ENCODE measurements at places on chromosomes 5 and 9.

GRCh38 chr9:73284377-73284776 is 132.7 kb downstream of the ANXA1 start:
- DNase-seq = no peak

GRCh38 chr9:12849486-12850003 is 74.7 kb downstream of the LURAP1L start:
- no peak for DNase-seq

- no peak for DNase-seq
Measured at GRCh38 chr9:6557883-6558616, 87.5 kb downstream of the GLDC start.

DNA sequence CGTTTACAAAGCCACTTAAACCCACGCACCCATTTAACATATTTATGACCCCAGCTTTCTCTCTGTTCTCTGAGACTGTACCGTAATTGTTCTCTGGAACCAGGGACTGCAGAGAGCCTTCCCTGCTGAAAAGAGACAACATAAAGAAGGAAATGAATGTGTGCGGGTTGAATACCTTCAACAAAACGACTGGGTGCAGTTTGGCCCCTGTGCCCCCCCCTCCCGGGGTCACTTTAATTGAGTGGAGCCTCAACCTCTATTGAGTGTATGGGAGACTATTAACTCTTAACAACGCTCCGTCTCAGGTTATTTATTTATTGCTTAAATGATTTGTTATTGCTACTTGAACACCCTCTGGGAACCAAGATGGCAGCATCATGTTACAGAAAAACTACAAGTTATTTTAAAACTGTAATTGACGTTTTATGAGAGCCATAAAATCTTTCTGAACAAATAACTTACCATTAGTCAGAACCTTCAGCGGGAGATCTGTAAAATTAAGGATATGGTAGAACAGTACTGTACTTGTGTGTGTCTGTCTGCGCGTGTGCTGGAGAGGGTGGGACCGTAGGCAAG is 70.6 kb downstream of the GAS1 start:
- DNase-seq = no peak

GRCh38 chr9:72839085-72839484 is 113.8 kb downstream of the ALDH1A1 start:
- no peak for DNase-seq

- DNase-seq = no peak
Measured at GRCh38 chr9:132169672-132170392, 8.0 kb downstream of the NTNG2 start.

GRCh38 chr5:10511741-10512640 is 51.9 kb upstream of the ANKRD33B start:
- DNase-seq = no peak

DNA sequence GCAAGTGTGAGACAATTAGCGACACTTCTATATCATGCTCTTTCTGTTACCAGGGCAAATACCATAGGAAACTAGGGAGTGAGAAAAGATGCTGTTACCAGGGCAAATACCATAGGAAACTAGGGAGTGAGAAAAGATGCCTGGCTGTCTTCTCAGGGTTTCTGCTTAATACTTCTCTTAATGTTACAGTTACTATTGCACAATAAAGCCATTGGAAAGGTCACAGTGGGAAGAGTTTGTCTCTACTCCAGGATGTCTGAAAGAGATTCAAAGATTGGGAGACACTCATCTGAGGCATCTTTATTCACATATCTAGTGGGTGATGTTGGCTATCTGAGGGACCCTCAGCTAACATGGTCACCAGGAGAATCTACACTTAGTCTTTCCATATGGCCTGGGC is 431.7 kb upstream of the POU5F2 start:
- no peak for DNase-seq

- no peak for DNase-seq
Measured at GRCh38 chr9:100600521-100601079, 22.7 kb downstream of the CAVIN4 start.

- DNase-seq = no peak
Measured at GRCh38 chr5:169020102-169020501, 280.8 kb downstream of the SLIT3 start.

- DNase-seq = no peak
Measured at GRCh38 chr5:55320571-55320970, 12.8 kb downstream of the MTREX start.

- no peak for DNase-seq
Measured at GRCh38 chr9:90322296-90322695, 320.3 kb downstream of the DIRAS2 start.

- peak; percentile 79 for DNase-seq
Measured at GRCh38 chr9:134225186-134225585, 60.8 kb upstream of the RNU6ATAC start.

- no peak for DNase-seq
Measured at GRCh38 chr5:131488463-131488862, 146.6 kb downstream of the RAPGEF6 start.

DNA sequence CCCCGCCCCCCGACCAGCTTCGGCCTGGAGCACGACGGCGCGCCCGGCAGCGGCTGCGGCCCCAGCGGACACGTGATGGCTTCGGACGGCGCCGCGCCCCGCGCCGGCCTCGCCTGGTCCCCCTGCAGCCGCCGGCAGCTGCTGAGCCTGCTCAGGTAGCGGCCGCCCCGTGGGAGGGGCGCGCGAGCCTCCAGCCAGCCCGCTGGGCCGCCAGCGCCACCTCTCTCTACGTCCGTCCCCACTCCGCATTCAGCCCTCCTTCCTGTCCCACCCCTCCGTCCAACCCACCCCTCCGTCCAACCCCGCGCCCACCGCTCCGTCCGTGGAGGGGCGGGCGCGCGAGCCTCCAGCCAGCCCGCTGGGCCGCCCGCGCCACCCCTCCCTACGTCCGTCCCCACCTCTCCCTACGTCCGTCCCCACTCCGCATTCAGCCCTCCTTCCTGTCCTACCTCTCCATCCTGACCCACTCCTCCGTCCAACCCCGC is 6.5 kb downstream of the ADAMTS13 start:
- DNase-seq = no peak

DNA sequence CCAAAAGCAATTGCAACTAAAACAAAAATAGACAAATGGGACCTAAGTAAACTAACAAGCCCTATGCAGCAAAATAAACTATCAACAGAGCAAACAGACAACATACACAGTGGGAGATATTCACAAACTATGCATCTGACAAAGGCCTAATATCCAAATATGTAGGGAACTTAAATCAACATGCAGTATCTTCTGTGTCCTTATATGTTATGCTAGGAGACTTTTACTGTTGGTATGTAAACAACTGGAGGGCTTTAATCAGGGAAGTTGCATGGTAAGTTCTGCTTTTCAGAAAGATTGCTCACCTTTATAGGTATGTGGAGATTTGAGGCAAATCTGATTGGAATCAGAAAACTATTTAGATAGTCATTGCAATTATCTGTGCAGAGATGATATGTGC is 461.2 kb upstream of the RIOK2 start:
- no peak for DNase-seq

GRCh38 chr9:84241817-84242373 is 98.7 kb downstream of the SLC28A3 start:
- no peak for DNase-seq

DNA sequence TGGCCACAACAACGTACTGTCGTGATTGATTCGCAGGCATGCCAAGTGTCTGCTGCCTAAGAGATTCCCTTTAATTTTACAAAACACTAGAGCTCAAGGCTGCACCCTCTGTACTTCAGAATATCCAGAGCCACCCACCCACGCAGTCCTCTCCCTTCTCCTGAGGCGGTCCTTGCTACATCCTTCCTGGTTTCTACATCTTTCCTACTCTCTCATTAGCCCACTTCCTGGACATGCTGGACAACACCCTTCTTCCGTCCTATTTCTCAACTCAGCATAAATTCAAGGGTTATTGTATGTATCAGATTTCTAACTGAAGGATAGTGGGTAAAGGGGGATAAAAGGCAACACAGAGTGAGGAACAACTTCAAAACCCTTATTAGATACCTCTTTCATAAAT is 148.4 kb upstream of the MAP3K1 start:
- DNase-seq = no peak

DNA sequence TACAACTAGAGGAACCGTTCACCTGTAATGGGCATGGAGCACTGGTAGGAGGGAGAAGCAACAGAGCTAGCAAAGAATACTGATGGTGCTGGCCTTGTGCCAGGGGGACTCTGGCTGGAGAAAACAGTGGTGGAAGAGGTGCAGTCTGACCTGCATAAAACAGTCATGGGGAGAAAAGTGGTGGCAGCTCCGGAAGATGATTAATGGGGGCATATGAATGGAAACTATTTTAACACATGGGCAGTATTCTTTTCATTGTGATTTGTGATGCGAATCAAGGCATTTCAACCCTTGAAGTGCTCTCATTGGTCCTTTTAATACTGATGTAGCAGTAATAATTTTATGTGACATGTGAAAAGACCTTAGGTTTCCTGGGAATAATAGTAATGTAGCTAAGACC is 219.6 kb downstream of the ADAMTS6 start:
- no peak for DNase-seq

- no peak for DNase-seq
Measured at GRCh38 chr5:58073243-58073642, 386.6 kb downstream of the PLK2 start.

- no peak for DNase-seq
Measured at GRCh38 chr9:120965344-120966012, 38.9 kb upstream of the TRAF1 start.

GRCh38 chr9:1085086-1085485 is 34.9 kb downstream of the DMRT2 start:
- no peak for DNase-seq

DNA sequence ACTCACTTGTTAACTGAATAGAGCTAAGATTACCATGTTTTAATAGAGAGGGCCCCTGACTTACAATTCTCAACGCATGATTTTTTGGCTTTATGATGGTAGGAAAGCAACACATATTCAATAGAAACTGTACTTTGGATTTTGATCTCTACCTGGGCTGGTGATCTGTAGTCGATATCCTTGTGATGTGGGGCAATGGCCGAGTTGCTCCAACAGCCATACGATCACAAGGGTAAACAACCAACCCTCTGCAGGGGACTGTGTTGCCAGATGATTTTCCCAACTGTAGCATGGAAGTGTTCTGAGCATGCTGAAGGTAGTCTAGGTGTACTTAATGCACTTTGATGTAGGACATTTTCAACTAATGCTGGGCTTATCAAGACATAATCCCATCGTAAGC is 36.5 kb downstream of the NSUN2 start:
- DNase-seq = no peak

DNA sequence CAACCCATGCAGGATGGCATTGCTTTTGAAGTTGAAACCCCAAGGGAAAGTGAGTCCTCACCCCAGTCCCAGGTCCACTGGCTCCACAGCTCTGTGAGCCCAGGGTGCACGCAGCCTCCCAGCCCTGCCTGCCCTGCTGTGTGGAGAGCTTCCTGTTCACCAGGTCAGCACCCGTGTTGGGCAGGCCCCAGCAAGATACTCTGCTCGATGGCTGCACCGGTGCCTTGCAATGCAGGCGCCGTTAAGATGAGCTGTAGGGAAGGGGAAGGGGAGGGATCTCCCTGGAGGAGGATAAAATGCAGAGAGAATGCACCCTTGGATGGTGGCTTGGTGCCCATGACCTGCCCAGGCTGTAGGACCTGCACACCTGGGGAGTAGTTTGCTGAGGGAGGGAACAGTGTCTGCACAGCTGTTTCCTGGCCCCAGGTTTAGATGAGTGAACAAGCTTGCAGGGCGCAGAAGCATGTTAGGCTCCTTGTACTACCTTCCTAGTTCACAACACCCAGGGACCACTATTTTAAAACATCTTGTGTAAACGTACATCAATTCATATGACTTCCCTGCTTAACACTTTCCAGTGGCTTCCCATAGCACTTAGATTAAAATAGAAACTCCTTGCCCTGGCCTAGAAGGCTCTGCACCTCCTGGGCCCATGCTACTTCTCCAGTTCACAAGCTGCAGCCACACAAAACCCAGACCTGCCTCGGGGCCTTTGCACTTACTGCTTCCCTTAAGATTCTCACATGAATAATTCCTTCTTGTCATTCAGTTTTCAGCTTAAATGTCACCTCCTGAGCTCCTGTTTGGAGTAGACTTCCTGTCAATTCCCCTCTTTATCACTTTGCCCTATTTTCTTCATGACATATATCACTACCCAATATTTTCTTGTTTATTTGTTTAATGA is 19.6 kb downstream of the FAT2 start:
- no peak for DNase-seq

Measured in chondrocyte (in vitro differentiated cells).